ENCODE measurements at places on chromosomes 16 and 17. TPM values are rescaled to one million over a fixed set of nuclear protein-coding genes. Genes with fewer than 3 reads are reported as not detected.
A peak's percentile ranks its signal among the peaks of the same experiment; 100 is the strongest.

Gene NT5M
- polyA plus RNA-seq, result 18.2 TPM

DNA sequence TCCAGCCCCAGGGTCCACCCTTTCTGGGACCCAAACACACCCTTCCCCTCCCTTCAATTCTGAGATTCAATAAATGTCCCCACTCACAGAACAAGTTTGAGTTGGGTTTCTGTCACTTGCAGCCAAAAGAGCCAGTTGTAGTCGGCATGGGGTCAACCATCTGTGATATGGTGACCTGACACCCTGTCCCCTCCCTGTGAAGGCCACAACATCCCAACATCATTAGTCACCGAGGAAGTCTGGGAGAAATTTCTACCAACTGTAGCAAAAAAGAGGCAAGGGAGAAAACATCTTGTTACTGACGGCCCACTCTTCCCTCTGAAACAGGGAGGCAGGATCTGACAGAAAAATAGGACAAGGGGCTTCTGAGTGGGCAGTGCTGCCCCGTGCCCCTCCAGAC is 638 bp upstream of the LYZL6 start:
- H3K4me3 ChIP-seq, result no peak overlapping the region
- H3K27ac ChIP-seq, result no peak overlapping the region
- H3K4me1 ChIP-seq, result no peaks in the 10 kb centered on the region
- H3K36me3 ChIP-seq, result no peaks in the 10 kb centered on the region
- no peak for DNase-seq

Gene PSMC5
- 182 TPM for polyA plus RNA-seq

DNA sequence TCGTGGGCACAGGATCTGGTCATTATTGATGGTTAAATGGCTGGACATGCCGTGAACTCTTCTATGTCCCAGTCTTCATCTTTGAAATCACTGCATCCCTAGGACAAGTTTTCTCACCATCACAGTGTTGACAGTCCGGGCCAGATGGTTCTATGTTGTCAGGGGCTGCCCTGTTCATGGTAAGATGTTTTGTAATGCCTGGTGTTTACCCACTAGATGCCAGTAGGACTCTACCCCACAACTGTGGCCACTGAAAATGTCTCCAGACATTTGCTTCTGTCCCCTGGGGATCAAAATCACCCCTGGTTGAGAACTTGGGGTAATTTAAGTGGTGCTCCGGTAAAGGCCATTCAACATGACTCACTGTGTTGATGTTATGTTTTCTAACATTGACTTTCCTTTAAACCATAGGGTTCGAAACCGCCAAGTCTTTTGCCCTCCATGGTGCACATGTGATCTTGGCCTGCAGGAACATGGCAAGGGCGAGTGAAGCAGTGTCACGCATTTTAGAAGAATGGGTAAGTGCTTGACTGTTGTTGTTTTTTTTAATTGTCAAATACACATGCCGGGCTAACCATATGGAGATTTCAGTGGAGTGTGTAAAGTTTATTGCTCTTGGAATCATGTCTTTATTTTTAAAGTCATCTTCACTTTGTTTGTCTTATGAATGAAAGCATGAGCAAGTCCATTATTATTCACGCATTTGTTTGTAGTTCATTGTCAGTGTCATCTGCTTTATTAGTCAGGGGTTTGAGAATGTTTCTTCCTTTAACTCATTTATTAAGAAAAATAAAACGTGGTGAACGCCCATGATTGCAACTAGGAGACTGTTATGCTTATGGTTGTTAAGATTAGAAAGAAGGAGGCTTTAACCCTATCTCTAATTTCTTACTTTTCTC is 64.6 kb downstream of the WWOX start:
- no peak for DNase-seq
- H3K27me3 ChIP-seq, result no peaks in the 10 kb centered on the region
- no peaks in the 10 kb centered on the region for H3K4me1 ChIP-seq
- no peaks in the 10 kb centered on the region for H3K36me3 ChIP-seq

DNA sequence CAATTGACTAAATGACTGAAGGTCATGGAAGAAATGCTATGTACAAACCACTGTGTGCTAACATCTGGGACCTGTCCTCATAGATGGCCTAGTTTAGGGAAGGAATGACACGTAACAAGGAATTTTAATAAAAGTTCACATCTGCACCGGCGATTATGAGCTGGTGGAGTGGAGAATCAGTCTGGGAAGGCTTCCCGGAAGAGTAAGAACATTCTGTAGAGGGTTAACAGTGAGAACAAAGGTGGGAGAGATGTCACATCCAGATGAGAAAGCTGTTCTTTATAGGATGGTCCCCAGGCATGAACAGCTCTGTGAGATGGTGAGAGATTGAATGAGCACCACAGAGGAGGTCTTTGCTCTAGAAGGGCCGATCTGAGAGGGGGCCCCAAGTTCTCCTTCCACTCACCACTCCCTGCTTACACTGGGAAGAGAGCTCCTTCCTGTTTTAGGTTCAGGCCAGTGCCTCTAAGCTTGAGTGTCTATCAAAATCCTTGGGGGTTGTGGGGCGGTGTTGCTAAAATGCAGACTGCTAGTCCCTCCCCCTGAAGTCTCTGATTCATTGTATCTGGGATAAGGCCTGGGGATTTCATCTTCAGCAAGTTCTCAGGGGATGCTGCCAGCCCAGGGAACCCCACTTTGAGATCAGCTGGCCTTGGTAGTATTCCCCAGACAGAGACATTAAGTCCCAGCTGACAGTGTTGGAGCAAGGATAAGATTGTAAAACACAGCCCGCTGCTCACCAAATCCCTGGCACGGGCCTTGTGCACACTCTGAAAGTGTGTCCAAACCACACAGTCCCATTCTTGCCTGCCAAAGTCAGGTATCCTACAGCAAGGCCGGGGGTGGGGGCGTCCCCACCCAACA is 294.7 kb upstream of the MAF start:
- H3K27ac ChIP-seq, result no peak overlapping the region
- DNase-seq, result no peak
- no peaks in the 10 kb centered on the region for H3K36me3 ChIP-seq
- H3K4me1 ChIP-seq, result no peaks in the 10 kb centered on the region
- H3K27me3 ChIP-seq, result no peaks in the 10 kb centered on the region

GRCh38 chr16:77700846-77701245 is 21.5 kb upstream of the NUDT7 start:
- DNase-seq, result no peak
- H3K36me3 ChIP-seq, result no peaks in the 10 kb centered on the region
- H3K27ac ChIP-seq, result no peak overlapping the region
- no peak overlapping the region for H3K4me3 ChIP-seq

GRCh38 chr16:72910875-72911274 is 137.1 kb downstream of the ZFHX3 start:
- no peak for DNase-seq
- H3K4me1 ChIP-seq, result peaks cover 7% of the 10 kb centered on the region
- H3K27me3 ChIP-seq, result peaks cover 2% of the 10 kb centered on the region
- H3K27ac ChIP-seq, result no peak overlapping the region
- no peaks in the 10 kb centered on the region for H3K36me3 ChIP-seq
- no peak overlapping the region for H3K4me3 ChIP-seq

Gene PRSS53
- 2.5 TPM for polyA plus RNA-seq

DNA sequence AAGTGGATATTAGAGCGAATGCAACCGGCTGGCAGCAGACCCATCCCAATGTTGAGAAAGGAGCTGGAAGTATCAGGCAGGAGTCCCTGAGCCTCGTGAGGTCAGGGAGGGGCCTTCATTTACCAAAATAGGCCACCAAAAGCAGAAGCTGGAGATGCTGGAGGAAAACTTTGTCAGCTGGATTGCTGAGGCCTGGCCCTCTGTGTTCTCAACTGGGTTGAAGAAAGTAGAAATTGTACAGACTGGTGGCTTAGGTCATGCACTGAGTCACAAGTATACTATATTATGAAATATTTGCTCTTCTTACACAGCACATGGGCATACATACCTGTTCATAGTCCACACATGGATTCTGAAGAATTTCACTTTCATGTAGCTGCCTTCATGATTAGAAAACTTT is 23.2 kb upstream of the TEKT3 start:
- no peak overlapping the region for H3K27ac ChIP-seq
- DNase-seq, result no peak
- H3K4me3 ChIP-seq, result no peak overlapping the region

Gene MYH8
- 2.5 TPM for polyA plus RNA-seq

Gene PLEKHM1
- polyA plus RNA-seq, result 30.0 TPM

DNA sequence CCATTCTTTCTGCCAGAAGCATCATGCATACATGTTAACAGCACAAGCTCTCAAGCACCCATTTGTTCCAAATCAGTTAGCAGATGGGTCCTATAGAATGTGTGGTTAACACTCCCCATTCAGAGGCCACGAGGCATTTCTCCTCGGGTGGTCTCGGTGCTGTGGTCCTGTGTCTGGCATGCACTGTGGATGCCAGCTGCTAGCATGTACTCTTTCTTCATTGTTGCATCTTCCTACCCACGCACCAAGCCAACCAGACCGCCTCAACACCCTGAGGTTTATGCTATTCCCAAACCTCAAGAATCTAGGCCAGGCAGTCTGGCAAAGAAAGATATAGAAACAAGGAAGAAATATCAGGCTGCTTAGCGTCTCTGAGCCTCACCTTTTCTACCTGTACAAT is 27.8 kb upstream of the MRTFB start:
- H3K27me3 ChIP-seq, result no peaks in the 10 kb centered on the region
- H3K27ac ChIP-seq, result no peak overlapping the region
- H3K36me3 ChIP-seq, result no peaks in the 10 kb centered on the region
- no peak for DNase-seq
- H3K4me3 ChIP-seq, result no peak overlapping the region

GRCh38 chr16:16143931-16144330 is 79.4 kb downstream of the ABCC6 start:
- no peak overlapping the region for H3K4me3 ChIP-seq
- H3K4me1 ChIP-seq, result peaks cover 11% of the 10 kb centered on the region
- H3K27me3 ChIP-seq, result no peaks in the 10 kb centered on the region
- H3K36me3 ChIP-seq, result peaks cover 35% of the 10 kb centered on the region
- no peak overlapping the region for H3K27ac ChIP-seq

DNA sequence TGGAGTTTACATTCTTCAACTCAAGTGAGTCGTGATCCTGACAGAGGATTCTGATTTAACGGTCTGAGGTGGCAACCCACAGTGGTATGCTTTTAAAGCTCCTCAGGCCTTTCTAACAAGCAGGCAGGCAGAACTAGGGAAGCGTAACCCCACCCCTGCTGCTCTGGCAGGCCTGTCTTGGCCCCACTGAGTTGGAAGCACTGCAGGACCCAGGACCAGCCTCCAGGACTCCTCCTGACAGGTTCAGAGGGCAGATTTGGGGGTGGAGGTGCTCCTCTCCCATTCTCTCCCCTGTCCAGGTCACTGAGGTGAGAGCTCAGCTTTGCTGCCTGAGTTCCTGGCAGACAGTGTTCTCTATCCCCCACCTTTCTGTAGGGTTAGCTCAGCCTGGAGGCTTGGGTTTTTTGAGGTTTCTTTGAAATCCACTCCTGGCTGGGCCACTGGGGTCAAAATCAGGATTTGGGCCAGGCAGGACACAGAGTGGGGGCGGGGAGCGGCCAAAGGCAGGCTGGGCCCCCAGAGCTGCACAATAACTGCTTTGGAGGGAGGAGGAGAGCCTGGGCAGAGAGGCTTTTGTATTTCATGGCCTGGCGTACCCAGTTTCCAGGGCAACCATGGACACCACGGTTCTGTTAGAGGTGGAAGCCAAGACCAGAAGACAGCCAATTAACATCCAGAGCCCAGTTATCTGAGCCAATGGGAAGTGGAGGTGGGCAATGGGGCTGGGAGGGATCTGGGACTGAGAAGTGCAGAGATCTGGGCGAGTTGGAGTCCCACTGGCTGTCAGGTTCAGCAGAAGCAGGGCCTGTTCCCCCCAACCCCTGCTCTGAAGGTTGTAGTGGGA is 9.5 kb downstream of the MRPL27 start:
- DNase-seq, result peak; percentile 92
- no peaks in the 10 kb centered on the region for H3K27me3 ChIP-seq
- peaks cover 36% of the 10 kb centered on the region for H3K4me1 ChIP-seq

DNA sequence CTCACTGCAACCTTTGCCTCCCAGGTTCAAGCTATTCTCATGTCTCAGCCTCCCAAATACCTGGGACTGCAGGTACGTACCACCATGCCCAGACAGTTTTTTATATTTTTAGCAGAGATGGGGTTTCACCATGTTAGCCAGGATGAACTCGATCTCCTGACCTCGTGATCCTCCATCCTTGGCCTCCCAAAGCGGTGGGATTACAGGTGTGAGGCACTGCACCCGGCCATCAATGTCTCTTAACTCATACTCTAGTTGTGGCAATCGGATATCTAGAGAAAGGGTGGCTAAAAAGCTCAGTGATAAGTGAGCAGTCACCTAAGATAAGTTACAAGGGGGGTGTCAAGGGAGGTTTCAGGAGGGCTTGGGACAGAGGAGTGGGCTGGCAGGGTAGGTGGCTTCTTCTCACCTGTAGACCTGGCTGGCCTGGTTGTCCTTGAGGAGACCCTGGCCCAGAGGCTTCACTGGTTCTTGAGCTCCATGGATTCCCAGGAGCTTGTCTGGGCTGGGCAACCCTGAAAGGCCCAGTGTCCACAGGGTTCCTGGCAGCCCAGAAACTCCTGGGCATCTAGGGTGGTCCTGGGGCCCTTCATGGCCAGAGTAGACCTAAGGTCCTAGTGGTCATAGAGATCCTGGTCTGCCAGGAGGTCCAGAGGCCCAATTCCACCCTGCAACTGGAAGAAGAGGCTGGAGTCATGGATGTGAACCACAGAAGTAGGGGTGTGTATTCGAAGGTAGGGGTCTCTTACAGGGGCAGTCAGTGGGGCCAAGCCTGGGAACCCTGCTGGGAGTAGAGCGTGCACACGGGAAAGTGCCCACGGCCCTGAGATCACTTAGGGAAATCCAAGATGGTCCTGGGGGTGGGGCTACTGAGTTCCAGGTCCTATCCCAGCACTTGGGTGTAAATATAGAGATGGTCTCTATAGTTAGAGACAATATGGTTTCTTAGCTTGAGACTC is 12.7 kb upstream of the IGFBP4 start:
- H3K36me3 ChIP-seq, result no peaks in the 10 kb centered on the region
- H3K27me3 ChIP-seq, result no peaks in the 10 kb centered on the region
- H3K4me1 ChIP-seq, result peaks cover 9% of the 10 kb centered on the region
- no peak overlapping the region for H3K27ac ChIP-seq
- H3K4me3 ChIP-seq, result no peak overlapping the region
- no peak for DNase-seq

Gene ALDH3A1
- polyA plus RNA-seq, result 0.51 TPM

Gene RDM1
- 2.4 TPM for polyA plus RNA-seq

DNA sequence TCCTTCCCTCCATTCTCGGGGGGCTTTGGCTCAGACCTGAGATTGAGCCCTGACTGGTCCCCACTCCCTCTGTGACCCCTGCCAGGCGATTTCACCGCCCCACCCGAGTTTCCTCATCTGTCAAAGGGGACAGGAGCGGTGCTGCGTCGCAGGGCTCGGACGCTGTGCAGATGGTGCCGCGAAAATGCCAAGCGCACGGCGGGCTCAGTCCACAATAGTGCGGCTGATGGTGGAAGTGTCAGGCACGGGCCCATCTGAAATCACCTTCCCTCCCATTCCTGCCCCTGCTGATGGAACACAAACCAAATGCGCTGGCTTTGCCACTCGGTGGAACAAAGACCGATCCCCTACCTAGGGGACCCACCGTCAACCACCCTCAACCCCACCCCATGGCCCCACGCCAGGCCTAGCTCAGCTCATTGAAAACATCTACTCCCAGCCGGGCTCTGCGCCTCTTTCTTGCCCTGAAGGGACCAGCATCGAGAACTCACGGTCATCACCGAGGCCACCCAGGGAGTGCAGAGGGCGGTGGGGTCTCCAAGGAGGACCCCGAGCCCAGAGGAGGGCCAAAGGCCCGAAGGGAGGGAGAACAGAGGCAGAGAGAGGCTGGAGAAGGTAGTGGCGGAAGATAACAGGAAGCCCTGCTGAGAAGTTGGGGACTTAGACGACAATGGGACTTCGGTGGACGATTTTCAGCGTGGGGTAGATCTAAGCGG is 1.4 kb downstream of the CARHSP1 start:
- peaks cover 68% of the 10 kb centered on the region for H3K4me1 ChIP-seq
- peaks cover 14% of the 10 kb centered on the region for H3K36me3 ChIP-seq
- H3K4me3 ChIP-seq, result peak overlapping the region; percentile 68
- peak overlapping the region; percentile 85 for H3K27ac ChIP-seq
- DNase-seq, result peak; percentile 79
